Stimulated activated CD8-positive, alpha-beta memory T cell treated with anti-CD3 and anti-CD28 coated beads, Interleukin-7, amount 100 ng/mL, for 4 hours (primary cell): ENCODE measurements at places on chromosomes 12 and 14.

- no peak for DNase-seq
These were observed 41.9 kb downstream of the TPH2 start for GRCh38 chr12:71980538-71980937.

GRCh38 chr14:98114946-98115345 lies 1157.1 kb downstream of the BCL11B start:
- no peak for DNase-seq

- DNase-seq, result no peak
These were observed 46.7 kb upstream of the ATP2A2 start for GRCh38 chr12:110234331-110234751.

GRCh38 chr12:111171345-111171744 lies 197.6 kb downstream of the PHETA1 start:
- DNase-seq, result no peak

DNA sequence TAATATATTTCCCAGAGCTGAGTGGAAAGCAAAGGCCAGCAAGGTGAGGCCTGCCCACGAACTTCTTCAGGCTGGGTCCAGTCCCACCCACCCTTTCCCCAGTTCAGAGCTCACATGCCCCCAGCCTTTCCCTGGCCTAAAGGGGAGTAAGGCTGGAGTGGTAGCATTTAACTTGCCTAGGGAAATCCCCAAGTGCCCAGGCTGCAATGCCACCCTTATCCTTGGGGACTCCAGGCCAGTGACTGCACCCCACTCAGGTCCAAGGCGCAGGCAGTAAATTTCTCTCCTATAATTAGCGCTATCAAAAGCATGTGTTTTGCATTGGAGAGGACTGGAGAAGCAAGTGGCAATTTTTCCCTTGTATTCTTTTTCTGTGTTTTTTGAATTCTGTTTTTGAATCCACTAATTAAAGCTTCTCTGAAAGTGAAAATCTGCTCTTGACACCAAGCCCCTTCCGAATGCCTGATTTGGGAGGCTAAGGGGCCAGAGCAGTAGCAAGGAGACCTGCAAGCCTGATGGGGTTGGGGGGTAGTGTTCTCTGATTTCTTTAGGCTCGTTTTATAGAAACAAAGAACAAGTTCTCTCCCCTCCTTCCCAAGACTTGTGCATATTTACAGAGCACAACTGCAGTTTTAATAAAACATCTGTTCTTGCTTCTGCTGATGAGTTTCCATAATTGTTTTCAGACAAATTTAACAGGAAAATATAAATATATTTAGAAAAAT lies 3.5 kb upstream of the HOXC6 start:
- no peak for DNase-seq
